ENCODE measurements at places on chromosomes 5 and 9.
A peak's percentile ranks its signal among the peaks of the same experiment; 100 is the strongest.

DNA sequence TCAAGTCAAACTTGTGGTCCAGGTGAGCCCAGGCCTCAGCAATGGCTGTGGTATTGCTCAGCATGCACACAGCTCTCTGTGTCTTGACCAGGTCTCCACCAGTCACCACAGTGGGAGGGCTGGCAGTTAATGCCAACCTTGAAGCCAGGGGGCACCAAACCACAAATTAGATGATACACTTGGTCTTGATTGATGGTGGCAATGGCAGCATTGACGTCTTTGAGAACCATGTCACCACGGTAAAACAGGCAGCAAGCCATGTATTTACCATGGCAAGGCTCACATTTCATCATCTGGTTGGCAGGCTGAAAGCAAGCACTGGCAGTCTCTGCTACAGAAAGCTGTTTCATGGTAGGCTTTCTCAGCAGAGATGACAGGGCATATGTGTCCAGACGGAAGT, 40.0 kb downstream of the NIM1K start:
- no peak for DNase-seq

GRCh38 chr9:32590476-32590875, 17.5 kb upstream of the NDUFB6 start:
- DNase-seq, result no peak

GRCh38 chr5:62779010-62779422, 200.4 kb downstream of the LRRC70 start:
- DNase-seq, result peak; percentile 31

- no peak for DNase-seq
Measured at GRCh38 chr5:151086905-151087360, 6.1 kb upstream of the TNIP1 start.

Measured in GM04504 (cell line).